Fibroblast of lung (primary cell): ENCODE measurements at places on chromosomes 5 and 9. TPM values are rescaled to one million over a fixed set of nuclear protein-coding genes. Genes with fewer than 3 reads are reported as not detected.

The RANBP17 gene
- total RNA-seq: 3.5 and 10.0 TPM in 2 replicates

The FOXD4L4 gene
- total RNA-seq: 0.26 TPM in 1 of 2 replicates, not detected in the other

The C9orf153 gene
- total RNA-seq: 0.17 and 0.51 TPM in 2 replicates

DNA sequence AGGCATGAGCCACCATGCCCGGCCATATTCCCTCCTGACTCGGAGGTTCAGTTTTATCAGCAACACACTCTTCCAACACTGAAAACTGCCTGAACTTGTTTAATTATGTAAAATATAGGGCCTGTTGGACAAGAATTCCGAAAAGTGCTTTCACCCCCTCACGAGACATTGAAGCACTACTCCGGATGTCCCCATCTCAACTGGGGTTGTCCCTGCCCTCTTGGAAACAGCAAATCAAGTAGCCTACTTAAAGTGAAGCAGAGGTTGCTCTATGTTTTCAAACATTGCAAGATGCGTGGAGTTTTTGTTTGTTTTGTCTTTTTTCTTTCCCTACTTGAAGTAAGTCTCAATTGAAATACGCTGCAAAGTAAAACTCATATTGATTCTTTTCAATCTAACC, 7.6 kb downstream of the PTGER4 start:
- H3K27ac ChIP-seq: no peak overlapping the region
- no peaks in the 10 kb centered on the region for H3K27me3 ChIP-seq
- peaks cover 5% of the 10 kb centered on the region for H3K4me1 ChIP-seq
- no peak overlapping the region for H3K4me3 ChIP-seq
- no peak for DNase-seq

DNA sequence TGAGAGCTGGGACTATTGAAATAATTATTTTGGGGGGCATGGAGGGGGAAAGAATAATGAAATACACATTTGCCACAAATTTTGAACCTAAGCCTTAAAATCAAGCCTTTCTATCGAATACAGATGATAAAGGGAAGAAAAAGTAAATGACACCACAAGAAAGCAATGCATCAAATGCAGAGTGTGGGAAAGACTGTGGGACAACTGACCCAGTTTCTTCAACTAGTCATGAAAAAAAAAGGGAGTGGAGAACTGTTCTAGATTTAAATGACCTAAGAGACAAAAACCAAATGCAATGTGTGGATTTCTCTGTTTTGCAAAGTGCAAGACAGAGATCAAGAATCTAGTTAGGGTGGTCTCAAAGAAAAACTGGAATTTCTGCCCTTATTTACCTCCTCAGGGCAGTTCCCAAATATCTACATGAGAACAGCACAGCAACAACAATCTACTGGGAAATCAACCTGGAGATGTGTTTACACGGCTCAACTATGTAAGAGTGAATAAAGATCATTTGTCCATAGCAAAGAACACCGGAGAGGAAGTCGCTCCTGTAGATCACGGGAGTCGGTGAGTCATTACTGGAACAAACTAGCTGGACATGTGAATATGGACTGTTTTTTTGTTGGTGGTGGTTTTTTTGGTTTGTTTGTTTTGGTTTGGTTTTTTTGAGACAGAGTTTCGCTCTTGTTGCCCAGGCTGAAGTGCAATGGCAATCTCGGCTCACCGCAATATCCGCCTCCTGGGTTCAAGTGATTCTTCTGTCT, 145.9 kb downstream of the DROSHA start:
- no peak overlapping the region for H3K27ac ChIP-seq
- DNase-seq: no peak
- H3K4me1 ChIP-seq: no peaks in the 10 kb centered on the region
- H3K4me3 ChIP-seq: no peak overlapping the region
- H3K27me3 ChIP-seq: no peaks in the 10 kb centered on the region

DNA sequence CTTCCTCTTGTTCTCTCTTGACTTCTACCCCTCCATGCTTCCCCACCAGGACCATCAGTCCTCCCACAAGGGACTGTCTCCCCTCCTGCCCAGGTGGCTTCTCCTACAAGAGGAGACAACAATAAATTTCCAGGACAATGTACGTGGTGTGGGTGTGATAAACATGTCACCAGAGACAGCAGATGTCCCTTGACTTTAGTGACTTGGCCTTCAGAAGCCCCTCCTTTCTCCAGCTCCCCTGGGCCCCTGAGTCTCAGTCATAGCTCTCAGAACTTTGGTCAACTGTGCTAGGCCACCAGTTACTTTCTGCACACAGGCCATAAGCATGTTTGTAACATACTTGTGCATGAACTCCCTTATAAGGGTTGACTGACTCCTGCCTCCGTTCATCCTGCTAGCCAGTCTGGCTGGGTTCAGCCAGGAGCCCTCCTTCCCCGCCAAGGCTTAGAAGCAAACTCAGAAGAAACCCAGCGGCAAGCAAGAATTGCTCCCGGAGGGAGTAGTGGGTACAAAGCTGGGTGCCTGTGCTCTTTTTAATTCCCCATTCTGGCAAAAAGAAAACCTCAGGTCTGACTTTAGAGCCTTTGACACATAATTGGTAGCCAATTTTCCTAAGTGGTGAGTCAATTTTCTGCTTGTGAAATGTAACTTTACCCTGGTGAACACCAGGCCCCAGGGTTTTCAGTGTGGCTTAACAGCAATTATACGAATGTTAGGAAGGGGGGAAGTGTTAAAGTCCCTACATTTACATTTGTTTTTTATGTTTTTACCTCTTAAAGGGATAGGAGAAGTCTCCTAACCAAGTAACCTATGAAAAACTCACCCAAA, 49.2 kb downstream of the EBF1 start:
- H3K4me3 ChIP-seq: peak overlapping the region; percentile 20
- H3K36me3 ChIP-seq: no peaks in the 10 kb centered on the region
- H3K4me1 ChIP-seq: peaks cover 21% of the 10 kb centered on the region
- H3K27ac ChIP-seq: peak overlapping the region; percentile 76
- H3K27me3 ChIP-seq: no peaks in the 10 kb centered on the region

- peak overlapping the region; percentile 81 for H3K4me3 ChIP-seq
- peaks cover 7% of the 10 kb centered on the region for H3K4me1 ChIP-seq
- peak; percentile 47 for DNase-seq
- no peak overlapping the region for H3K27ac ChIP-seq
Observed at GRCh38 chr5:32711681-32712480, 760 bp downstream of the NPR3 start.

GRCh38 chr9:124128568-124129166, 117.1 kb downstream of the LHX2 start:
- no peak overlapping the region for H3K4me3 ChIP-seq
- H3K27ac ChIP-seq: no peak overlapping the region
- DNase-seq: no peak
- no peaks in the 10 kb centered on the region for H3K36me3 ChIP-seq
- no peaks in the 10 kb centered on the region for H3K4me1 ChIP-seq

DNA sequence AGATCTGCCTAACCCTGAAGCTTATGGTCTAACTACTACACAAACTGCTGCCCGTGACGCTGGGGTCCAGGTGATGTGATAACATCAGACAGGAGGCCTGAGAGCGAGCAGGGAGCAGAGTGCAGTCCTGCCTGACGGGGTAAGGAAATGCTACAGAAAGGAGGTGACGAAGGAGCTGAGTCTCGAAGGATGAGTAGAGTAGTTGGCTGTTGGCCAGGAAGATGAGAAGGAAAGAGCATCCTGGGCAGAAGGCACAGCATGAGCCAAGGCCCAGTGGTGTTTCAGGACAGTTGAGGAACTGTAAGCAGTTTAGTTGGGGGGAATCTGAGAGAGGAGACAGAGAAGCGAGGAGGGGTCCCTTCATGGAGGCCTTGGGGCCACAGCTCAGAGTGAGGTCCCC, 136.0 kb upstream of the TBC1D2 start:
- no peak for DNase-seq
- no peak overlapping the region for H3K27ac ChIP-seq
- H3K4me1 ChIP-seq: no peaks in the 10 kb centered on the region
- H3K36me3 ChIP-seq: no peaks in the 10 kb centered on the region
- H3K4me3 ChIP-seq: no peak overlapping the region

DNA sequence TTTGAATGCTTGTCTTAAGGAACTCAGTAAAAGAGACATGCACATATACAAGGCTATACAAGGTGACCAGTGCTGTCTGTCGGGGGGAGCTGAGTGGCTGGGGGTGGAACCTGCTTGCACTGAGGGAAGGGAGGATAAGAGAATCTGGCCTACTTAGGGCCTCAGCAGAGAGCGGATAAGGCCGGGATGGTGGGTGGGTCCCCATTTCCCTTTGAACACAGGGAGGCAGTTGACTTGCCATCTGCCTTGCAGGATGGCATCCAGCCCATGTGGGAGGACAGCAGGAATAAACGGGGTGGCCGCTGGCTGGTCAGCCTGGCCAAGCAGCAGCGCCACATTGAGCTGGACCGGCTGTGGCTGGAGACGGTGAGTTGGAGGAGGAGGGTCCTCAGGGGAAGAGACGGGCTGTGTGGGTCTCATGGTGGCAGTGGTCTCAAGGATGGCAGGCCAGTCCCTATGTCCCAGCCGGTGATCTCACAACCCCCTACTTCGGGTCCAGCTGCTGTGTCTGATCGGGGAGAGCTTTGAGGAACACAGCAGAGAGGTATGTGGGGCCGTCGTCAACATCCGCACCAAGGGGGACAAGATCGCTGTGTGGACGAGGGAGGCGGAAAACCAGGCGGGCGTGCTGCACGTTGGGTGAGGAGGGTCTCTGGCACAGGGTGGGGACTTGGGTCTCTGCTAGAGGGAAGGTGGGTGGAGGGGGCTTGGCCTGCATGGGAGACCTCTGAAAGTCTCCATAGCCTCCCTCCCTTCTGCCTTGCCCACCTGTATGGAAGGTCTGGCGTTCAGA, 2.2 kb upstream of the TSPAN17 start:
- H3K27me3 ChIP-seq: no peaks in the 10 kb centered on the region
- no peaks in the 10 kb centered on the region for H3K36me3 ChIP-seq
- peaks cover 11% of the 10 kb centered on the region for H3K4me1 ChIP-seq
- DNase-seq: no peak

GRCh38 chr9:113529336-113530009, 65.9 kb downstream of the RGS3 start:
- no peaks in the 10 kb centered on the region for H3K36me3 ChIP-seq
- no peaks in the 10 kb centered on the region for H3K27me3 ChIP-seq
- no peak overlapping the region for H3K4me3 ChIP-seq
- no peak for DNase-seq
- peaks cover 3% of the 10 kb centered on the region for H3K4me1 ChIP-seq

- H3K4me1 ChIP-seq: peaks cover 43% of the 10 kb centered on the region
- H3K27ac ChIP-seq: peak overlapping the region; percentile 92
- H3K36me3 ChIP-seq: peaks cover 14% of the 10 kb centered on the region
- peak; percentile 98 for DNase-seq
- no peaks in the 10 kb centered on the region for H3K27me3 ChIP-seq
Observed at GRCh38 chr5:136053336-136054141, 24.8 kb downstream of the TGFBI start.

DNA sequence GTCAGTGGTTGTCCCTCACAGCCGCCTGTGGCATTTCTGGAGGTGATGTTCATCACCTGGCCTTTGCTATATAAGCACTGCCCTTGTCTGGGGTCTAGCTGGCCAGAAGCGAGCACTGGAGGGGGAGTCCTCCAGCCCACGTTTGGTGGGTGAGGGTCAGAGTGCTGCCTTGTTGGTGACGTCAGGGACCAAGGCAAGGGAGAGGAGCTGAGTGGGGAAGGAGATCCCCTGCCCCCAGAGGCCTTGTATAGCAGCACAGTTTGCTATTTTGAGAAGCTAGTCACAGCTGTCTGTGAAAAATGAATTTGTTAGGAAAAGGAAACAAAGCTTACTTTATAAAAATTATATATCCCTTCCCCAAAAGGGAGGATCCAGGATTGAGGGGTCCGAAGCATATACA, 49.8 kb downstream of the SYK start:
- no peak for DNase-seq
- H3K27me3 ChIP-seq: no peaks in the 10 kb centered on the region
- H3K4me3 ChIP-seq: no peak overlapping the region
- no peak overlapping the region for H3K27ac ChIP-seq
- H3K4me1 ChIP-seq: no peaks in the 10 kb centered on the region
- no peaks in the 10 kb centered on the region for H3K36me3 ChIP-seq

DNA sequence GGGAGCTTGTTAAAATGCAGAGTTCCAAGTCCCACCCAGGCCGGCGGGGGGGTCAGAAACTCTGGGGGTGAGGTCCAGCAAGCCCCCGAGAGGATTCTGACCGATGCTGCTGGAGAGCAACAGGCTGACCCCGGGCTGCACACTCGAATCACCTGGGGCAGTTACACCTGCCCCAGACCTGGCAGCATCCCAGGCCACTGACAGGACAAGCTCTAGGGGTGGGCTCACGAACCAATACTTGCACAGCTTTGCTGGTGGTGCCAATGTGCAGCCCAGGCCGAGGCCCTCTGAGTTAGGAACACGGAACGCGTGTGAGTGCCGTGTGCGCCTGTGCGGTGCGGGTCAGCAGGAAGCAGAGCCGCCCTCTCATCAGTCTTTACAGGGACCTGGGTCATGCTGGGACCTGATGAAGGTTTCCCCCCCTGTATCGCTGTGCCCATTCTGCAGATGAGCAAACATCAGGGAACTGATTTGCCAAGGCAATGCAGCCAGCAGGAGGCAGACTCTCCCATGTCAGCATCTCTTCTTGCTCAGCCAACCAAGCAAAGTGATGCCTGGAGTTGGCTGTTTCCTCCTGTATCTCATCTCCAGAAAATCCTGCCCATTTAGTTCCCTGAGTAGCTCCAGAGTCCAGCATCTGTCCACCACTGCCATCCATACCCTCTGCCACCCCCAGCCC, 16.3 kb downstream of the FAM163B start:
- no peaks in the 10 kb centered on the region for H3K4me1 ChIP-seq
- DNase-seq: no peak
- H3K27ac ChIP-seq: no peak overlapping the region
- H3K36me3 ChIP-seq: no peaks in the 10 kb centered on the region

DNA sequence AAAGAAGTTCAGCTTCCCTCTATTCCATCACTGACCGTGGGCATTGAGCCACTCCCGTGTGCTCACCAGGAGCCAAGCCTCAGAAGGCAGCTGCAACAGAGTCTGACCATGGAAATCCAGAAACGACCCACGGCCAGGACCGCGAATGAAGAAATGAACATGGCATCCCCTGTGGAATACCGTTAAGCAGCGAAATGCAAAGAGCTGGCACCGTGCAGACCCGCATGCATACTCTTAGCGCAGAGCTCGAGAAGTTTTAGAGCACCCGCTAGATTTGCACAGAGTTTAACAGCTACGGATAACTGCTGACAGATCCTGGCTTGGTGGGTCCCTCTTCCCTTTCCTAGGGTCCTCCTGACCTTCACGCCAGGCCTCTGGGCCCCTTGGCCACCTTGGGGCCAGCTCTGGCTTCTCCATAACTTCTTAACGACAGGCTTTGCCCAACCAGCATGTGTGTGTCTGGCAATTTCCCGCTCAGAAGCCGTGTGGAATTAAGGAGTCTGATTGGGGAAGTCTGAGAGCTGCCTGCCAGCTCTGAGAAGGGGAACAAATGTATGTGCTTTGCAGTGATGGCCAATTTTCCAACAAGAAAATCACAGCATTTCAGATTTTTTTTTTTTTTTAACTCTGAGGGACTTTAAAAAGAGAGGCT, 75.3 kb upstream of the COL5A1 start:
- no peak overlapping the region for H3K27ac ChIP-seq
- no peak overlapping the region for H3K4me3 ChIP-seq
- peaks cover 4% of the 10 kb centered on the region for H3K27me3 ChIP-seq
- H3K4me1 ChIP-seq: no peaks in the 10 kb centered on the region
- no peak for DNase-seq

- H3K4me1 ChIP-seq: no peaks in the 10 kb centered on the region
- DNase-seq: peak; percentile 66
- H3K27ac ChIP-seq: no peak overlapping the region
- no peak overlapping the region for H3K4me3 ChIP-seq
Observed at GRCh38 chr5:67900514-67900913, 315.0 kb upstream of the PIK3R1 start.
